ENCODE measurements at places on chromosomes 2 and 18. TPM values are rescaled to one million over a fixed set of nuclear protein-coding genes. Genes with fewer than 3 reads are reported as not detected.

- no peaks in the 10 kb centered on the region for H3K27me3 ChIP-seq
- peaks cover 60% of the 10 kb centered on the region for H3K4me1 ChIP-seq
- no peaks in the 10 kb centered on the region for H3K36me3 ChIP-seq
- H3K4me3 ChIP-seq = no peak overlapping the region
- H3K27ac ChIP-seq = peak overlapping the region; percentile 85
- peak; percentile 88 for DNase-seq
Observed at GRCh38 chr2:20611077-20611843, 39.6 kb downstream of the HS1BP3 start.

- no peaks in the 10 kb centered on the region for H3K27me3 ChIP-seq
- H3K27ac ChIP-seq = no peak overlapping the region
- no peak overlapping the region for H3K4me3 ChIP-seq
- H3K36me3 ChIP-seq = no peaks in the 10 kb centered on the region
- no peak for DNase-seq
Observed at GRCh38 chr2:190553254-190553653, 18.7 kb upstream of the NEMP2 start.

- no peaks in the 10 kb centered on the region for H3K36me3 ChIP-seq
- H3K27ac ChIP-seq = no peak overlapping the region
- no peak for DNase-seq
- H3K4me1 ChIP-seq = no peaks in the 10 kb centered on the region
Observed at GRCh38 chr2:64975232-64975821, 13.9 kb upstream of the SLC1A4 start.

GRCh38 chr18:5998907-5999306 is 103.6 kb upstream of the TMEM200C start:
- no peak overlapping the region for H3K4me3 ChIP-seq
- no peaks in the 10 kb centered on the region for H3K4me1 ChIP-seq
- H3K36me3 ChIP-seq = no peaks in the 10 kb centered on the region
- DNase-seq = no peak

DNA sequence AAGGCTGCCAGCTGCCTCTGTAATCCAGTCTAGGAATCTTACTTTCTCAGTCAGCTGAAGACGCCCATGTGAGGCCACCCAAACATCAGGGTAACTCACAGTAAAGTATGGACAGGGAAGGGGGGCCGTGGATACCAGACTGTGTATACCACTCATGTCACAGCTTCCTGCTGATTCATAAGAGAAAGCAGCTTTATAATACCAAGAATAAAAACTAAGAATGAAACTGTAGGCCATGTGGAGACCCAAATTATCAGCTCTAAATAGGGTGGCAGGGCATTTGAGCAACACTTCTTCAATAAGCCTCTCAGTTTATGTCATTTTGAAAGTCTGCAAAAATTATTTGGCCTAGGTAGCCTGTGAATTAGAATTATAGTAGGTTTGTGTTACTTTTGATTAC is 115.0 kb upstream of the CDCA7 start:
- no peaks in the 10 kb centered on the region for H3K4me1 ChIP-seq
- H3K27me3 ChIP-seq = no peaks in the 10 kb centered on the region
- peaks cover 42% of the 10 kb centered on the region for H3K36me3 ChIP-seq

GRCh38 chr2:172513935-172514586 is 41.8 kb upstream of the PDK1 start:
- no peak overlapping the region for H3K27ac ChIP-seq
- H3K4me3 ChIP-seq = no peak overlapping the region

- peaks cover 8% of the 10 kb centered on the region for H3K4me1 ChIP-seq
- no peaks in the 10 kb centered on the region for H3K36me3 ChIP-seq
- DNase-seq = no peak
- no peak overlapping the region for H3K27ac ChIP-seq
Observed at GRCh38 chr2:239114119-239114581, 266.3 kb downstream of the TWIST2 start.

DNA sequence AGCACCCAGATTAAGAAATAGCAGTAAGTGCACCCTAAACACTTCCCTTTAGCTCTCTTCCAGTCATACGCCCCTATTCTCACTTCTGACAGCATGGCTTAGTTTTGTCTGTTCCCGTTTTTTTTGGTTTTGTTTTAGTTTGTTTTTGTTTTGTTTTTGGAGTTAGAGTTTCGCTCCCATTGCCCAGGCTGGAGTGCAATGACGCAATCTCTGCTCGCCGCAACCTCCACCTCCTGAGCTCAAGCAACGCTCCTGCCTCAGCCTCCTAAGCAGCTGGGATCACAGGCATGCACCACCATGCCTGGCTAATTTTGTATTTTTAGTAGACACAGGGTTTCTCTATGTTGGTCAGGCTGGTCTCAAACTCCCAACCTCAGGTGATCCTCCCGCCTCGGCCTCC is 2067.7 kb downstream of the SUCLG1 start:
- no peak overlapping the region for H3K27ac ChIP-seq
- H3K36me3 ChIP-seq = no peaks in the 10 kb centered on the region
- DNase-seq = no peak

DNA sequence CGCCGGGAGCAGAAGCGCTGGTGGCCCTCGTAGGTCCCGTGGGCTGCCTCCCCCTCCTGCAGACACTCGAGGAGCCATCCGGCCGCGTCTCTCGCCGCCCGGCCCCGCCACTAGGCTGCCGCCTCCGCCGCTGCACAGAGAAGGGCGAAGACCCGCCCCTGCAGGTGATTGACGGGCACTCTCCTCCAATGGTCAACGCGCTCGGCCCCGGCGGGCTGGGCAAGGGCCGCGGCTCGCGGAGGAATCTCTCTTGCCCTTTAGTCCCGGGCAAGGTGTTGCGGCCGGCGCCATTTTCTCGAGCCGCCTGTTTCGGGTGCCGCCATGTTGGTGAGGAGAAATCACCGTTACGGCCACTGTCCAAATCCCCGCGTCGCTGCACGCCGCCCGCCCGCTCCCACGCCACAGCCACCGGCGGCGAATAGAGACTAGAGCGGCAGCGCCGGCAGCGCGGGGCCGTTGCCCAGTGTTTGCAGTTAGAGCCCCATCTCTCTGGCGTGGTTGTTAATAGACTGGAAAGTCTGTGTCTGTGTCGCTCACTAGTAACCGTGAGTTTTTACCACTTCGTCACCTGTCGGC is at the start of gene ZC3H6:
Gene ZC3H6, plus strand, starts transcription at position 287 of the 576 bp plus-strand sequence. CDS start 398 bp downstream, outside the sequence.
- H3K4me1 ChIP-seq = peaks cover 8% of the 10 kb centered on the region
- H3K27ac ChIP-seq = peak within 1 kb of the TSS; percentile 100
- peak within 1 kb of the TSS; percentile 73 for H3K4me3 ChIP-seq
- peak; percentile 99 for DNase-seq
- H3K36me3 ChIP-seq = no peaks in the 10 kb centered on the region

GRCh38 chr18:23934252-23934651 is 80.3 kb upstream of the TTC39C start:
- DNase-seq = no peak
- no peaks in the 10 kb centered on the region for H3K36me3 ChIP-seq
- H3K27me3 ChIP-seq = no peaks in the 10 kb centered on the region
- H3K4me1 ChIP-seq = no peaks in the 10 kb centered on the region

GRCh38 chr2:15539999-15540398 is 21.1 kb downstream of the NBAS start:
- no peaks in the 10 kb centered on the region for H3K27me3 ChIP-seq
- no peaks in the 10 kb centered on the region for H3K4me1 ChIP-seq
- no peaks in the 10 kb centered on the region for H3K36me3 ChIP-seq
- no peak overlapping the region for H3K27ac ChIP-seq

GRCh38 chr2:20538308-20539132 is 91.6 kb downstream of the RHOB start:
- no peaks in the 10 kb centered on the region for H3K27me3 ChIP-seq
- DNase-seq = peak; percentile 26
- H3K36me3 ChIP-seq = no peaks in the 10 kb centered on the region
- no peak overlapping the region for H3K27ac ChIP-seq
- H3K4me1 ChIP-seq = no peaks in the 10 kb centered on the region

GRCh38 chr2:23436346-23437098 is 51.5 kb downstream of the KLHL29 start:
- no peaks in the 10 kb centered on the region for H3K36me3 ChIP-seq
- no peak overlapping the region for H3K27ac ChIP-seq
- H3K4me3 ChIP-seq = no peak overlapping the region
- no peak for DNase-seq

- H3K4me1 ChIP-seq = peaks cover 4% of the 10 kb centered on the region
- H3K4me3 ChIP-seq = no peak overlapping the region
- H3K27ac ChIP-seq = peak overlapping the region; percentile 29
- H3K27me3 ChIP-seq = no peaks in the 10 kb centered on the region
Observed at GRCh38 chr2:177296040-177296439, 31.5 kb upstream of the NFE2L2 start.

DNA sequence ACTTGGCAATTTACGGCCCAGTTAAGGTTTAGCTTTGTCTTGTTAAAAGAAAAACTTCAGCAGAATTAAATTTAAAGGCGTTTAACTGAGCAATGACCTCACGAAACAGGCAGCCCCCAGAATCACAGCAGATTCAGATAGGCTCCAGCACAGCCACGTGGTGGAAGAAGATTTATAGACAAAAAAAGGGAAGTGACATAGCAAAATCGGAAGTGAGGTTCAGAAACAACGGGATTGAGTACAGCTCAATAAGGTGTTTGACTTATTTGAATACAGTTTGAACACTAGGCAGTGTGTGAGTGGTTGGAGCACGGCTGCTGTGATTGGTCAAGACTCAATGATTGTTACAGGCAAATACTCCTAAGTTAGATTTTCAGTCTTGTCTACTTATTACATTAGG is 79.8 kb downstream of the MOGAT1 start:
- no peaks in the 10 kb centered on the region for H3K27me3 ChIP-seq
- no peaks in the 10 kb centered on the region for H3K36me3 ChIP-seq
- H3K27ac ChIP-seq = no peak overlapping the region
- no peak for DNase-seq

DNA sequence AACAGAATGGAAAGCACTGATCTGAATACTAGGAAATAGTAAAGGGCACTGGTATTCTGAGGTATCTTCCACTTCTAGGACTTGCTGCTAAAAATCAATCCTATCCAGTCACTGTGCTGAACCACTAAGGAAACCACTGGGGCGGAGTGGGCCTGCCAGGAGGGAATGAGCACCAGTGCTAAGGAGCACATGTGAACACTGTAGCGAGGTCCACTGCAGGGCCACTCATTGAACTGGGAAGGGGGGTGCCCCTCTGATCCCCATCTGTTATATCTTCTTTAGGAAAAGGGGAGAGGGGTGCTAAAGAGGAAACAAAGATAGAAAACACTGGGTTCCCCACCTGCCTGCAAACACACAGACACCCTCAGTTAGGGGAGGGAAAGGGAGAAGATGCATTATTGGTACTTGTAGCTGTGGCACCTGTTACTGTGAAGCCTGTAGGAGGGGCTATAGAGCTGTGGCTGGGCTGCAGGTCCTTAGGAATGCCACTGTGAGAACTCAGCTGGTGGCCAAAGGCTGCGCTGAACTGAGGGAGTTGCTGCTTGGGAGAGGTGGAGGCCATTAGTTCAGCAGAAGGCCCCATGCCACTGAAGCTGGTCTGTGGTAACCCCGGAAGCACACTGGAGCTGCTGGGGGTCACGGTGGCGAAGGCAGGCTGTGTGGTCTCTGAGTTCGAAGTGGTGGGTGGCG is 81.8 kb downstream of the INO80D start:
- H3K4me3 ChIP-seq = no peak overlapping the region
- no peaks in the 10 kb centered on the region for H3K27me3 ChIP-seq
- H3K27ac ChIP-seq = no peak overlapping the region
- peaks cover 79% of the 10 kb centered on the region for H3K36me3 ChIP-seq
- H3K4me1 ChIP-seq = no peaks in the 10 kb centered on the region
- DNase-seq = no peak

- H3K4me1 ChIP-seq = no peaks in the 10 kb centered on the region
- H3K27me3 ChIP-seq = no peaks in the 10 kb centered on the region
- no peak for DNase-seq
- no peaks in the 10 kb centered on the region for H3K36me3 ChIP-seq
Observed at GRCh38 chr2:3174626-3175567, 202.7 kb downstream of the EIPR1 start.

- no peak overlapping the region for H3K4me3 ChIP-seq
- DNase-seq = no peak
- no peaks in the 10 kb centered on the region for H3K4me1 ChIP-seq
- no peaks in the 10 kb centered on the region for H3K27me3 ChIP-seq
Observed at GRCh38 chr18:77341527-77342325, 92.1 kb downstream of the GALR1 start.

DNA sequence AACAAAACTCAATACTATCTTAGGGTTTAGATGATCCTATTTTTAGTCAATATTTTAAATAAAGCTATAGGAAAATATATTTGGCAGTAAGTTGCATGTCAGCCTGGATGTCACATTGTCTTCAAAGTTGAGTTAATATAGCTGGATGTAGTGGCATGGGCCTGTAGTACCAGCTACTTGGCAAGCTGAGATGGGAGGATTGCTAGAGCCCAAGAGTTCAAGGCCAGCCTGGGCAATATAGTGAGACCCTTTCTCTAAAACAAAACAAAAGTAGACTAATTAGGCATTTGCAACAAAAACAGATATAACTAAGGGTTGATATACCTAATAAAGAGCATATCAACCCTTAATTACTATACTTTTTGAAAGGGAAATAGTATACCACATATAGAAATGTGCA is 254.6 kb upstream of the KCNJ3 start:
- H3K27ac ChIP-seq = no peak overlapping the region
- H3K36me3 ChIP-seq = no peaks in the 10 kb centered on the region
- H3K4me1 ChIP-seq = no peaks in the 10 kb centered on the region
- no peak overlapping the region for H3K4me3 ChIP-seq
- DNase-seq = no peak

- no peak overlapping the region for H3K4me3 ChIP-seq
- no peak overlapping the region for H3K27ac ChIP-seq
- DNase-seq = no peak
- H3K36me3 ChIP-seq = no peaks in the 10 kb centered on the region
- H3K4me1 ChIP-seq = no peaks in the 10 kb centered on the region
- no peaks in the 10 kb centered on the region for H3K27me3 ChIP-seq
Observed at GRCh38 chr2:234649951-234650350, 153.1 kb upstream of the ARL4C start.

DNA sequence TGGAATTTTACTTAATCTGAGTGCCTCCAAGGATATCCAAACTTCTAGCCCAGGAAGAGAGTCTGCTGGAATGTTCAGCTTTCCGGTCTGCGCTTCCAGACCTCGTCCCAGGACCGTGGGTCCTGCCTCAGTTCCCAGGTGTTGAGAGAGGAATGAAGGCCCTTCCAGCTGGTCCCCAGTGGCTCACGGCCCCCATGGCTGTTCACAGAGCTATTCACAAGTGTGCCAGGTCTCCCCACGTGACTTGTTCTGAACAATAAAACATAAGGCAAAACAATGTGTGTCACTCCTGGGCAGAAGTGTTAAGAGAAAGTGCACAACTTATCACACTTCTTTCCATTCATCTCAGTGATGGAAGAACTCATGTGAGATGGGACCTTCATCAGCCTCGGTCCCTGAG is 20.1 kb upstream of the TEX51 start:
- no peaks in the 10 kb centered on the region for H3K36me3 ChIP-seq
- no peaks in the 10 kb centered on the region for H3K27me3 ChIP-seq
- H3K27ac ChIP-seq = no peak overlapping the region
- no peak for DNase-seq
- no peaks in the 10 kb centered on the region for H3K4me1 ChIP-seq

CAPN13 gene
- total RNA-seq = 9.8 TPM

SLC5A6 gene
- 27.3 TPM for total RNA-seq

GPR45 gene
- not detected for total RNA-seq

CAVIN2 gene
- 73.6 TPM for total RNA-seq

CD207 gene
- 0.13 TPM for total RNA-seq

ARHGAP25 gene
- total RNA-seq = 16.5 TPM

Measured in left lung (tissue), 14 donors.